Kidney epithelial cell (primary cell): ENCODE measurements at places on chromosomes 7 and 10. TPM values are rescaled to one million over a fixed set of nuclear protein-coding genes. Genes with fewer than 3 reads are reported as not detected.

DNA sequence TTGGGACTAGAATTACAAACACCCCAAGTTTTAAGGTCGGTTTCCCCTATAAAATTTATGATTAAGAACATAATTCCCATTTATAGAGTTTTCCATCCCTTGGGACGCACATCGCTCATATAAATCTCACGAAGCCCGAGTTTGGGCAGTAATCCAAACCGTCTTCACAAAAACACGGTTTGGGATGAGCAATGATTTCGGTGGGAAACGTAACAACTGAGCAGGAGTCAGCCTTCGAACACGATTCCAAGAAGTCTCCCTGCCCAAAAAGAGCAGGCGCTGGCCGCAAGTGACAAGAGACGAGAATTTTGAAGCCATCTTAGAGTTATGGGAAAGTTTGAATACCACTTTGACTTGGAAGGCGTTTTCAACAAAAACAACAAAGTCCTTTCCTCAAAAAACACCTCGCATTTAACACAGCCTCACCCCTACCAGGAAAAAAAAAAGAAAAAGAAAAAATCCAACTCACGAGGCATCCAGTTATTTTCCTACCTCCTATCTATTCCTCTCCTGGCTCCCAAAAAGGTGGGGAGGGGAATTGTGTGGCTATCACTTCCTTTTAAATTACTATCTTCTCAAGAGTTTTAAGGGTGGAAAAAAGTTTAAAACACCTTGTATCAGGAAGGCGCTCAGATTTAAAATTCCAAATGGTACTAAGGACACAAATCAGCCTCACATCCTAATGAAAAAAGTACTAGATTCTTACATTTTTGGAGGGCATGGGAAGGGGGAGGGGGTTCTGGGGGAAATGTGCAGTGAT lies 1.6 kb downstream of the SEPHS1 start:
- DNase-seq, result no peak

DNA sequence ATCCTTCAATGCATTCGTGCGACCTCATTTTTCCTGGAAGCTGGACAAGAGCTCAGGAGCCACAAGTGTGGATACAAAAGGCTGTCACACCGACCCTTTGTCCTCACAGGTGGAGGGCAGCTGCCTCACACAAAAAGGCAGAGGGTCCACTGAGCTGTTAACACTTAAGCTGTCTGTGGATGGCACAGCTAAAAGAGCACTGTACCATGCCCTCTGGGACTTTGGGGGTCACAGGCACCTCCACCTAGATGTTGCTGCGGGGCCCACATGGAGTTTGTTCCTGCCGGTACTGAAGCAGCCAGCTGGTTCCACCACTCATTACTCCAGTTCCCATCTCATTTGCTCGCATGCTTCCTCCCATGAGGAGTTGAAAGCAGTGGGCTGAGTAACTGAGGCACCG lies 57.0 kb downstream of the STRA8 start:
- no peak for DNase-seq

DNA sequence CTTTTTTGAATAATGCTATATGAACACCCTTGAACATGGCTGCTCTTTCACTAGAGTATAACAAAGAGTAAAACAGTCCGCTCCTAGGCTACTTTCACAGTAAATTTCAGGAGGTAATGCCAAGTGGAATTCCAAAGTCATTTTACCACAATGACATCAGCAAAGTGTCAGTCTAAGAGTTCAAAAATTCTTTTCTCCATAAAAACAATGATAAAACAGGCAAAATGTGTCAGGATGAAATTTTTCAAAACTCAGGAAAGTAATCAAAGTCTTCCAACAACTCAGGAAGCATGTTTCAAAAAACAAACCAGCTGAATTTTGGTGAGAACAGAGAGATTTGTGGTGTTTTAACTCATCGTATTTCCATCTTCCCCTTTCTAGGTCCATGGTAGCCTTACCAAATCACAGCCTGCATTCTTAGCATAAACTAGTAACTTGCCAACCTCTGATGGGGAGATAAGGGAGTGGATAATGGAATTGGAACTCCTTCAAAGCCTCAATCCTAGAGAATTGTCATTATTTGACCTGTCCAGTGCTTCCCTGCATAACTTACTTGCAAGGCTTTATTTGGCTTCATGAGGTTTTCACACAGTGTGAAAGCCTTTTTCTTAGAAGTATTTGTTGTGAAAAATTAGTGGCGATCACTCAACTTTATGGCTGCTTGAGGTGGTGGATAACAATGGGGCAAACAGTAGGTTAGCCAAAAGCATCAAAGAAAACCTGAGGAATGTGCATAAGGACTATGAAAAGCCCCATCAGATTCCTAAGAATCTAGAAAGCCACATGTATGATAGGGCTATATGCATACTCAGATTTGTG lies 302.7 kb downstream of the HDAC9 start:
- no peak for DNase-seq

GRCh38 chr7:74502216-74502891 lies 48.6 kb downstream of the GTF2IRD1 start:
- DNase-seq, result no peak

DNA sequence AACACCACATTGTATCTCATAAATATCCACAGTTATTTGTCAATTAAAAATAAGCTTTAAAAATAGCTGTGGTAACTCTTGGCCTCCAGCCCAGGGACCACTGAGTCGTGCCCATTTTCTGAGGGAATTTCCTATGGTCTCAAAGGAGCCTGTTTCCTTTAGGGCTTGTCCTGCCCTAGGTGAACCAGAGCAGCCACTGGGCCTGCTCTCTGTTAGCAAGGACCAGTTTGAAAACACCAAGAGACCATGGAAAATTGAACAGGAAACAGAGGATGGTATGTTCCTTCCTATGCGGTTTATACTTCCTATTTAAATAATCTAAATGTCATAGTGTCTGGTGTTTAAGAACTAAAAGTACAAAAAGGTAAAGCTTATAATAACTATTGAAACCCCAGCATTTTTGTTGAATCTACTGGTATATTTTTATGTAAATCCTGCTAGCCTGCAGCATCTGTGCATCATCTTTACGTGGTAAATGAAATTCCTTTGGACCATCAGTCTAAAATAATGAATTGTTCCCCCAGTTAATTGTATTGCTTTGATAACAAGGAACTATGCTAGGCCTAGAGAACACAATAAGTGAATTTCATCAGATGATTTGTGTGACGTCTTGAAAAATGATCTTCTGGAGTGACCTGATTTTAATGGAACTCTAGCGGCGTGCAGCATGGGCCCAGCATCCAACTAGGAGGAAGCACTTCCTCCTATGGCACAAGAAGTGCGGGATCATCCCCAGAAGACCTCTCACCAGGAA lies 333.7 kb downstream of the GFRA1 start:
- DNase-seq, result no peak

- DNase-seq, result no peak
Observed at GRCh38 chr10:34905200-34905927, 90.3 kb upstream of the PARD3 start.

GRCh38 chr10:56624082-56624481 lies 263.0 kb upstream of the ZWINT start:
- DNase-seq, result no peak

GRCh38 chr7:149838992-149839408 lies 825 bp downstream of the ZNF862 start:
- DNase-seq, result no peak

GRCh38 chr7:91114232-91114631 lies 150.0 kb upstream of the FZD1 start:
- no peak for DNase-seq

TRIM4 gene
- 32.6 and 36.0 TPM in 2 replicates for total RNA-seq

COL1A2 gene
- total RNA-seq, result 10.8 and 11.2 TPM in 2 replicates

TAS2R5 gene
- total RNA-seq, result 0.46 and 3.7 TPM in 2 replicates

GIMAP8 gene
- not detected in 2 replicates for total RNA-seq

NAT16 gene
- not detected in 2 replicates for total RNA-seq

DNAJC12 gene
- total RNA-seq, result 3.0 and 3.1 TPM in 2 replicates
